ENCODE measurements at places on chromosomes 6 and 20.

DNA sequence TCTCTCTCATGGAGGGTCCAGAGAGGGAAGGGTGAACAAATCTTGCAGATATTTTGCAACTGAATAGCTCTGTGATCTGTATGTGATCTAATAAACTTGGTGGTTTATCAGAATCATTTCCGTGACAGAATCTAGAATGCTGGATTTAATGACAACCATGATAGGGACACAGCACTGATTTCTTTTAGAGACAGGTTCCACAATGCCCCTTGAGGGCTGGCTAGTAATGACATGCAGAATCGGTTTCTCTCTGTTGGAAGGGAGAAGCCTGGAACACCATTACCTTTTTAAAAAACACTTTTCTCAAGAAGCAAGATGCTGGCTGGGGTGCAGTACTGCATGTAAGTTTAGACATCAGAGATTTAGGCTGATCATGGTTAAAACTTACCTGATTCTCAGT lies 313.4 kb downstream of the CDH26 start:
- peak; percentile 31 for DNase-seq

- no peak for DNase-seq
These were observed 5.4 kb upstream of the MICA start for GRCh38 chr6:31397901-31398525.

GRCh38 chr6:148500402-148500801 lies 157.8 kb downstream of the SASH1 start:
- DNase-seq = no peak

- DNase-seq = no peak
These were observed 240.9 kb downstream of the COL12A1 start for GRCh38 chr6:74964871-74965441.

- DNase-seq = no peak
These were observed 754 bp downstream of the RPS10 start for GRCh38 chr6:34425132-34425497.

DNA sequence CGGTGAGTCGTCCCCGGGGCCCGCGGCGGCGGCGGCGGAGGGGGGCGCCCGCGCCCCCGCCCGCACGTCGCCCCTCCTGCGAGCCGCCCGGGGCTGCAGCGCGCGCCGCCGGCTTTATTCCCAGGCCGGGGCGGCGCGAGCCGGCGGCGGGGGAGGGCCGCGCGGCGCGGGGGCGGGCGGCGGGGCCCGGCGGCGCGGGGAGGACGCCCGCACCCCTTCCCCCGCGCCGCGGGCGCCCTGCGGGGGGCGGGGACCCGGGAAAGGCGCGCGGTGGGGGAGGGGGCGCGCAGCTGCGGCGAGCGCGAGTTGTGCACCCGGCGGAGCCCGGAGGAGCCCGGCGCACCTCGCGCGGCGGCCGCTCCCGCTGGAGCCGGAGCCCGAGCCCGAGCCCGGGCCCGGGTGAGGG lies 646 bp downstream of the HMGA1 start:
- DNase-seq = peak; percentile 54

DNA sequence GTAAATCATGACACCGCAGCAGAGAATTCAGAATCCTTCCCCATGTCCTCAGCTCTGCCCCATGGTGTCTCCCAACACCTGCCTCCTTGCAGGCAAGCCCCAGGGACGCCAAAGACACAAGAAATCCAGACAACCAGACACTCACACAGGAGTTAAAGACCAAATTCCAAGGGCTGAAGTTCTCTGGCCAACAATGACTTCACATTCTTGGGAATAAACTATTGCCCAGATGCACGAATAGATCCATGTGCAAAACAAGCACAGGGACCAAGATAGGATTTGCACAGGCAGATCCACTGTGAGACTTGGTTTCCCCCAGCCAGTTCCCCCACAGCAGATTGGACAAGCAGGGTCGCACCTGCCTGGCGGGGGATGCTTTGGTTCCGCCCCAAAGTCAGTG lies 246.7 kb downstream of the SOD2 start:
- no peak for DNase-seq

- peak; percentile 47 for DNase-seq
These were observed 352.5 kb downstream of the HDGFL1 start for GRCh38 chr6:22921828-22922227.

GRCh38 chr6:12119085-12119588 lies 107.0 kb downstream of the HIVEP1 start:
- peak; percentile 10 for DNase-seq

DNA sequence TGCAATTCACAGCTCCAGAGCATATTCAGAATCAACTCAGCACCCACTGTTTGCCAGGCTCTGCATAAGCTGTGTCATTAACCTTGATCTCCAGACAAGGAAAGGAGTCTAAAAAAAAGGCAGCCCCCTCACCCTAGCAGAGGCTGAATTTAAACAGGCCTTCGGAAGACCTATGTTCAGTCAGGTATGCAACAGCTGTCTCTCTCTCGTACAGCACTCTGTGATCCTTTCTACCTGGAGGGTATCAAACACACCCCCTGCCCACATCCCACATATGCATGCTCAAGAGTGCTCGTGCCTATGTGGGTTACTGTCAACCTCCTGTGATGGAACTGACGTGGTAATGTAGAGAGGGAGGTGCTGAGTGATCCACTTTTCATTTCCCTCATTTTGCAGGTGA lies 8.5 kb downstream of the PLAGL2 start:
- DNase-seq = no peak

- DNase-seq = no peak
These were observed 106.0 kb downstream of the TRIM27 start for GRCh38 chr6:28817808-28818145.

DNA sequence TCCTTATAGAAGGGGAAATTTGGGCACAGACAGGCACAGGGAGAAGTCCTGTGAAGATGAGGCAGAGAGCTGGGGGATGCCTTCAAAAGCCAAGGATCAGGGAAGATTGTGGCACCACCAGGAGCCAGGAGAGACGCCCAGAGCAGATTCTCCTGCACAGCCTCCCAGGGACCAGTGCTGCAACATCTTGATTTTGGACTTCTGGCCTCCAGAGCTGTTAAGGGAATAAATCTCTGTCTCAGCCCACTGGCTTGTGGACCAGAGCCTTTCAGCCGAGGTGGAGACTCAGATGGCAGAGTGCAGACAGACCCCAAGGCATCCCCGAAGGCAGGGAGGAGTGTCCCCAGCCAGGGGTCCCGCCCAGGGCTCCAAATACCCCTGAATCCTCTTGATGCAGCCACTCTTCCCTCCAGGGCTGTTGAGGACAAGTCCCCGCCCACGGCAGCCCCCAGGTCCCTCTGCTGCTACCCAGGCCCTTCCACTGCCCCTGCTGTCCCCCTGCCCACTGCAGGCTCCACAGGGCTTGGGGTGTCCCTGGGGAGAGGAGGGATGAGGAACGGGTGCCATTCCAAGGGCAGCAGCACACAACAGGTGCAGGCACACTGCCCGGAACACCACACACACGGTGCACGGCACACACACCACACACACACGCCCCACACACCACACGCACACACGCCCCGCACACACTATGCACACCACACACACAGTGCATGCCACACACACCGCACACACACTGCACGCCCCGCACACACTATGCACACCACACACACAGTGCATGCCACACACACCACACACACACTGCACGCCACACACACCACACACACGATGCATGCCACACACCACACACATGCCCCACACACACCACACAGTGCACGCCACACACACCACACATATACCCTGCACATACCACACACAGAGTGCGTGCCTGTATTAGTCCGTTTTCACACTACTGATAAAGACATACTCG lies 311.4 kb downstream of the TAF4 start:
- no peak for DNase-seq

DNA sequence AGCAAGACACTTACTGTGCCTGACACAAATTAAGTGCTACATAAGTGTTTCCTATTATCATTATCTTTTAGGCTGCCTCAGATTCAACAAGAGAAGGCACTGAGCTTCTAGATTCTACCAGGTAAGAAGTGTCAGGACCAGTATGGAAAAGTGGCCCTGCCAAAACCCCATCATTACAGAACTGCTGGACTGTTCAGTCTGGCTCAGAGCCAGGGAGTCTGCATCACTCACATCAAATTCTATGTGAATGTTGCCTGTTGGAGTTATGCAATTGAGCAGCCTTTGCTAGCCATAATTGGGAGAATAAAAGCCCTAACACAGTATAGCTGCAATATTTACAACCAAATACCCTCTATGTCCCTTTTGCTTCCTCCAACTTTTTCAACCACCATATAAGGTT lies 70.9 kb downstream of the ATG5 start:
- no peak for DNase-seq

DNA sequence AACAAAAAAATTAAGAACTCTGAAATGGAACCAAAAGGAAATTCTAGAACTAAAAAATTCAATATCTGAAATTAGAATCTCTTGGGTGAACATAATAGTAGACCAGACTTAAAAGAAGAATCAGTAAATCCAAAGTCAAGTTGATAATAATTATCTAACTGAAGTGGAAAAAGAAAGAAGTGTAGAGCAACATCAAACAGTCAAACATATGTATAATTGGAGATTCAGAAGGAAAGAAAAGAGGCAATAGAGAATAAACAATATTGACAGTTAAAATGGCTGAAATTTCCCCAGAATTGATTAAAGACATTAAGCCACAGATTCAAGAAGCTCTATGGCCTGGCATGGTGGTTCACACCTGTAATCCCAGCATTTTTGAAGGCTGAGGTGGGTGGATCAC lies 383.6 kb downstream of the PREX1 start:
- DNase-seq = no peak

- peak; percentile 71 for DNase-seq
These were observed 535 bp downstream of the NKAIN2 start for GRCh38 chr6:123804014-123804786.

DNA sequence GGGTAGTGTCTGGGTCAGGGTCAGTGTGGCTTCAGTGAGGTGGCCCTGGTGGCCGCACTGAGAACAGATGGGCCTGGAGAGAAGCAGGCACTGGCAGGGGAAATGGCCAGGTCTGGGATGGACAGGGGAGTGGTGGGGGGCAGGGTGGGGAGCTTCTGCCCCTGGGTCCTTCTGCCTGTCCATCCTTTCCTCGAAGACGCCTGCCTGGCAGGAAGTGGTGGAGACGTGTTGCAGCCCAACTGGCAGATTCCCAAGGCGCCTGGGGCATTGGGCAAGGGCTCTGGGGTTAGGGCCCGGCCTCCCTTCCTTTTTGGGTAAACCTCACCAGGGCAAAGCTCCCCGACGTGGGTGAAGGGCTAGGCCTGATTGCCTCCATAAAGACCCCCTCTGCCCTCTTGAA lies 10.4 kb downstream of the SRC start:
- DNase-seq = no peak

DNA sequence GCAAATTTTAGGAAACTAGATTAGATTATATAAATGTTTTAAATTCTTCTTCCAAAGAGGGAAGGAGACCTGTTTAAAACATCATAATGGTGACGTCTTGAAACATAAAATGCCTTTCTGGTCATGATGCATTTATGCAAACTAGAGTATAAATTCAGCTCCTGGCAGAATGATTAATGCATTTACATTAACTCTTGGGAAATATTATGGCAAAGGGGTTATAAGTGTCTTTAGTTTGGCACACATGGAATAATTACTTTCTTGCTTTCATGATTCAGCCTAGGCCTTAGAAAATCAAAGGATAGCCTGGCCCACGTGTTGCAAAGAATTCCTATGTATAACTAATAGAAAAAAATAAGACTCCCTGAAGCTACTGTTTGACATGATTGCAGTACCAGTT lies 639.2 kb downstream of the RFPL4B start:
- no peak for DNase-seq

DNA sequence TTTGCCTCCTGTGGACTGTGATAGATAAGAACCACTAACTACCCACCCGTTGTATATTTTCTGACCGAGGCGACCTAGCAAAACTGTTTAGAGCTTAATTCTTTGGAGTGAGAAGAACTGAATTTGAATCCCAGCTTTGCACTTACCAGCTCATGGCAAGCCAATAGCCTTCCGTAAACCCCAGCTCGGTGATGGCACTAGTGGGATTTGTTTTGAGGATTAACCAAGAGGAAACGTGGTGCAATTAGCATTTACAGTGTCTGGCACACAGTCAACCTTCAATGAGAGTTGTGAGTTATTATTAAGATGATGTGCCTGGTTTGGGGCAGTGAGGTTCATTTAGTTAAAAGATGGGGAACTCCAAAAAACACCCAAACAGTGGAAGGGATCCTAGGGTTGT lies 12.3 kb upstream of the DSP start:
- no peak for DNase-seq

GRCh38 chr20:44067650-44068081 lies 119.3 kb downstream of the JPH2 start:
- DNase-seq = no peak

GRCh38 chr20:17676942-17677341 lies 5.1 kb downstream of the RRBP1 start:
- DNase-seq = no peak

DNA sequence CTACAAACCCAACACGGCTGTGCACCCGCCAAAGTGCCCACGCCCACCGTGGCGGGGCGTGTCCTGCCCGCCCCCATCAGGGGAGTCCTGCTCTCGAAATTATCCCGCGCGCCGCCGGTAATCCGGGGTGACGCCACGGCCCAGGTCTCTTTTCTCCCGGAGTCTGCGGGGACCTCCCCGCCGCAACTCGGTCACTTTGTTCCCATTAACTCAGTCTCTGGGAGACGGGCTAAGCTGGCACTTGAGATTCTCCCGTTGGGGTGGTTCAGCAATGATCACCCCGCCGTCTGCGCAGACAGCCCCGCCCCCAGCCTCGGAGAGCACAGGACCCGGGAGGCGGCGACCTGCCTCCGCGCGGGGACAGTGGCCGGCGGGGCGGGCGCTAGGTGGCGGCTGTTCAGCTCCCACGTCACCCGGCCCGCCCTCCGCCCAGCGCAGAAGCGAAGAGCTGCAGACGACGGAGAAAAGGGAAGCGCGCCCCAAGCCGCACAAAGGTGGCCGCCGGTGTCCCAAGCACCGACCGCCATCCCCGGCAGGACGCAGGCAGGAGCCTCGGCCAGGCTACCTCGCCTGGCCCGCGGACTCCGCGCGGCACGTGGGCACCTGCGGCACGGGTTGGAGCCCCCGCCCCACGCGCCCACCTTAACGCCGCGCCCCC lies 31.5 kb downstream of the SF3B5 start:
- DNase-seq = peak; percentile 91

GRCh38 chr6:98946879-98947410 lies 801 bp downstream of the FBXL4 start:
- DNase-seq = no peak

- DNase-seq = no peak
These were observed 593.1 kb upstream of the GJE1 start for GRCh38 chr6:141539617-141540016.

- DNase-seq = peak; percentile 40
These were observed 60.9 kb upstream of the MC3R start for GRCh38 chr20:56187534-56188165.

- no peak for DNase-seq
These were observed 49.5 kb downstream of the DLGAP4 start for GRCh38 chr20:36355469-36356171.
